ENCODE measurements at places on chromosomes 3 and 15. TPM values are rescaled to one million over a fixed set of nuclear protein-coding genes. Genes with fewer than 3 reads are reported as not detected.

OXTR gene
- total RNA-seq, result 6.1 TPM

GRCh38 chr3:38122712-38123290 is 14.1 kb downstream of the ACAA1 start:
- DNase-seq, result no peak

DNA sequence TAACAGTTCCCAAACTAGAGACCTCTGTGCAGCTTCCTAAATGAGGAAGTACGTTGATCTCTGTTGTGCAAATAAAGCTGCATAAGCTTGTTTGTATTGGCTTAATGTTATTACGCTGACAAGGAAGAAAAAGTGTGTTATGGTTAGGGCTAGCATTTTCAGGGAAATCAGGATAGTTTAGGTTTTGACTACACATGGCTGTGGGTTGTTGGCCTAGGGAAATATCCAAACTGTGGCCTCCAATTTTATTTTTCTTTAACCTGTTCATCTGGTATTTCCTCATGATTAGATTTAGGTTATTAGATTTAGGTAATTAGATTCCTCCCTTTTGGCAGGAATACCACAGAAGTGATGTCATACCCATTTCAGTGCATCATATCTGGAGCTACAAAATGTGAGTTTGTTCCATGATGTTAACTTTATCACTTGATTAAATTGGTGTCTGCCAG is 8.7 kb upstream of the MCCC1 start:
- peak; percentile 31 for DNase-seq

DNA sequence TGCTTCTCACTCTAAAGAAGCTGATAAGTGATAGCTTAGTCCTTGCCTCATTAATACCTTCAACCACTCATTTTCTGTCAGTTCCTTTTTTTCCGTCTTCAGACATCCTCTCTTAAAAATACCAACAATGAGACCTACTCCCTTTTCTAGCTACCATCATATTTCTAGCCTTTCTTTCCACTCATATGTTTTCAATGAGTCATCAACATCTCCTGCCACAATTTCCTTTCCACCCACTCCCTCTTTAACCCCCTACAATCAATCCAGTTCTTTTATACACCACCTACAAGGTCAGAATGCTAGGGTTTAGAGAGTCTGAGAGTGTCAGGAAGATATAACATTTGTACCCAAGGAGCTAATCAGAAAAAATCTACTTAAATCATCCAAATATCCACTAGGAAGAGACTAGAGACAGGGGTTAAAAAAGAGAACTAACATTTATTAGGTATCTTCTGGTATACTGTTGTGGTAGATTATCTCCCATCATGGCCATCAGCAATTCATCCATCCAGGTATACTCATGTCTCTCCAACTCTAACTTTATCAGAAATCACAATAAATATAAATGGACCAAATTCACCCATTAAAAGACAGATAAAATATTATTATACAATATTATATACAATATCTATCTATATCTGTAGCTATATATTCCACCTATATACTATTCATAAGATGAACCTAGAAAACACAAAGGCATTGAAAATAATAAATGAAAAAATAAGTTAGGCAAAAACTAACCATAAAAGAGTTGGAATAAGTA is 42.5 kb downstream of the MYLK start:
- no peak for DNase-seq

DNA sequence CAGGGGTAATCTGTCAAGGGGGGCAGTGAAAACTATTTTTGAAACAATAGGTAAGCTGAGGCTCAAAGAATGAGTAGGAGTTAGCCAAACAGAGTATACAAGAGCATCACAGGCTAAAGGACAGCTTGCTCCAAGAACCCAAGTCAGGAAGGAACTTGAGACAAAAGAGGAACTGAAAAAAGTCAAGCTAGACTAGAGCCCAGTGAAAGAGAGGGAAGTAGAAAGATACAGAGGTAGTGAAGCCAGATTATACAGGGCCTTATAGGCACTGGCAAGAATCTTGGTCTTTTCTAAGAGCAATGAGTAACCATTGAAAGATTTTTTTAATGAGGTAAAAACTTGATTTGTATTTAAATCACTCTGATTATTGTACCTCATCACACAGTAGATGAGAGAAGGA is 69.9 kb downstream of the FILIP1L start:
- no peak for DNase-seq
